LHCN-M2 (cell line): ENCODE measurements at places on chromosomes 2 and 18. TPM values are rescaled to one million over a fixed set of nuclear protein-coding genes. Genes with fewer than 3 reads are reported as not detected.

DNA sequence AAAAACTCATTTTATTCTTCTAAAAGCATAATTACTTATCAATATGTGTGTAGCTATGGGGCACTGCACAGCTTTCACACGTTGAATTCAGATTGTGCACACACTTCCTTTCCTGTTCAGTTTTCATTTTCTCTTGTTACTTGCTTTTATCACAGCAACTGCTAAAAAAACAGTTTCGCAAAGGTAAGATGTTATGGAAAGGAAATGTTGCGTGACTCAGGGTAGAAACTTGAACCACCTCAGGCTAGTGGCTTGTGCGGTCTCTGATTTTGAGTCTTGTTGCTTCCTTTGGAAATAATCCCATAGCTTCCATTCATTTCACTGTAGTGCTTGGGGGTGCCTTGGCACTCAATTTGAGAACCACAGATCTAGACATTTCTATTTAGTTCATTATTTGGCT lies 171.9 kb downstream of the FMNL2 start:
- DNase-seq = peak; percentile 59

CHPF gene
- 246 and 264 TPM in 2 replicates for total RNA-seq

GRCh38 chr2:3491716-3492474 lies 27.4 kb downstream of the ADI1 start:
- no peak for DNase-seq

DNA sequence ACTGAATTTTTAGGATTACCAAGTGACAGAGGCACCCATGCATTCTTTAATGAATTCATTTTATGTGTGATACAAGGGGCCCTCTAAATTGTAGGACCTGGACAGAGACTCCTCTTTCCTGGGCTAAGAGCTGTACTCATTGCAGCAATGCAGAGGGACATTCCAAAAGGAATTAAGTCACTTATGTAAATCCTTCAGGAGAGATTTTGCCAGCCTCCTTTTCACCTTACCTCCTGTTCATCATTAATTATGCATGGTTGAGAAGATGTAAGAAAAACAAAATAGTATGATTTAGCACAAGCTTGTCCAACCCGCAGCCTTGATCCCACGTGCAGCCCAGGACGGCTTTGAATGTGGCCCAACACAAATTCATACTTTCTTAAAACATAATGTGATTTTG lies 84.5 kb upstream of the TANK start:
- no peak for DNase-seq

UGT1A8 gene
- total RNA-seq = not detected in 2 replicates

GRCh38 chr2:84716564-84716963 lies 164.3 kb downstream of the TRABD2A start:
- no peak for DNase-seq

GRCh38 chr2:85886590-85886989 lies 2.2 kb downstream of the ST3GAL5 start:
- DNase-seq = peak; percentile 94

DNA sequence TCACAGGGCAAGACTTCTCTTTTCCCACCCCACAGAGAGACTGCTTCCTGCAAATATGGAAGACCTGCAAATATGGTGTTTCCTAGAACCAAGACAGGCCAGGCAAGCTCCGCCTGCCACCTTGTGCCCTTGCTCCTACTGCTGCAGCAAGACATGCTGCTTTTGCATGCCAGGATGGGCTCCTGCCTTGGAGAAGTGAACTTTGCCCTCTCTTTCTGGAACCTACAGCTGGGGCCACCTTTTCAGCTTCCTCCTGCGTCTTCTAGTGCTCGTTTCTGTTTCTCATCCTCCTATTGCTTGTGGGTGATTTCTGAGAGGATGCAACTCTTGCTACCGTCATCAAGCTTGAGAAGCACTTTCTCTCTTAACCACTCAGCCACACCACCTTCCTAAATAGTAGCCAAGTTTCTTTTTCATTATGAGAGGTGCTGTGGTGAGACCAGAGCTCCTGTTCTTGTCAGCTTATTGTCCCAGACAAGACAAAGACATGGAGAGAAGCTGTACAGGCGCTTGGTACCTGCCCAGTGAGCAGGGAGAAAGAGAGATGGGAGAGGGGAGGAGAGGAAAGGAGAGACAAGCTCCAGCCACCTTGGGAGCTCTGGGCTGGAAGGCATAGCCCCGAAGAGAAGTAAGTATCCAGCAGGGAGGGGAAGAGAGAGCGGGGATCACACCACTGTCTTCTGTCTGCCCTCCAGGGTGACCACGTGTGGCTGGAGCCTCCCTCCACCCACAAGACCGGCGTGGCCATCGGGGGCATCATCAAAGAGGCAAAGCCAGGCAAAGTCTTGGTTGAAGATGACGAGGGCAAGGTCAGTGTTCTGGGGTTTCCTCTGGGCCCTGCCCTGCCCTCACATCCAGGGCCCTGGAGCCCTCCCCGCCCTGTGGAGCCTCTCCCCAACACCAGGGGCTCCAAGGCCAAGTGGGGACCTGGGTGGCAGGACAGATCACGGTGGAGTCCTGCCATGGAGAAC lies 28.3 kb downstream of the MYO7B start:
- no peak for DNase-seq

DNA sequence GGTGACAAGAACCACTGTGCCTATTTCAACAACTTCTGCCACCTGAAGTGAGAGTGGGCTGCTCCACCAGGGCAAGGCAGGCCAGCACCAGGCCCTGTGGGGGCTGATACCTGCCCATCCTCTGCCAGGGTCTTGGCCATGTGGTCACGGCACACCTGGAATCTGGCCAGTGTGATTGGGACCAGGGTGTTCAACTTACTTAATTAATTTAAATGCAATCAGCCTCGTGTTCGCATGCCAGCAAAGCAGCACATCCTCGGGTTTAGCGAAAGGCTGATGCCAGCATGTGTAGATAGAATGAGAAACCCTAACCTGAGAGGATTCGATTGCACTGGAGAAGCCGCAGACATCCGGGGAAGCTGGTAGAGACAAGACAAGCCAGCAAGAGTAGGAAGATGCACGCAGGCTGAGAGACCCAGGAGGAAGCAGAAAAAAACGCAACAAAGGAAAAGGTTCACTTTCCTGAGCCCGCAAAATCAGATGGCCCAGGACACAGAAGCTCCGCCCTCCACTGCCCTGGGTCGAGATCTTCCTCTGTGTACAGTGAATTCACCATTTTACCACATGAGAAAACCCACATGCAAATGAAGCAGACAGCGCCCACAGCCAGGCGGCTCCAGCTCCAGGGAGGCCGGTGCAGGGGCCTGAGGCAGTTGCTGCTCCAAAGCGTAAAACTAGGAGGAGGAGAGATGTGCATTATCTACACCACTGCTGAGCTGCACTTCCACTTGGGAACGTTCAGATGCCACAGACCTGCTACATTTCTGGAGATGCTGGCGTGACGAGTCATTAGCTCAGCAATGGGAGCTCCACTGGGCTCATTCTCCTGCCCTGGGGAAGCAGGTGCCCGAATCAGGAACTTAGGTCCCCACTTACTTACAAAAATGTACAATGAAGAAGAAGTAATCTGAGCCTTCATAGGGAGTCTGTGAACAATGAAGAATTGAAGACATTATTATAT lies 92.1 kb downstream of the TMEM18 start:
- no peak for DNase-seq

DNA sequence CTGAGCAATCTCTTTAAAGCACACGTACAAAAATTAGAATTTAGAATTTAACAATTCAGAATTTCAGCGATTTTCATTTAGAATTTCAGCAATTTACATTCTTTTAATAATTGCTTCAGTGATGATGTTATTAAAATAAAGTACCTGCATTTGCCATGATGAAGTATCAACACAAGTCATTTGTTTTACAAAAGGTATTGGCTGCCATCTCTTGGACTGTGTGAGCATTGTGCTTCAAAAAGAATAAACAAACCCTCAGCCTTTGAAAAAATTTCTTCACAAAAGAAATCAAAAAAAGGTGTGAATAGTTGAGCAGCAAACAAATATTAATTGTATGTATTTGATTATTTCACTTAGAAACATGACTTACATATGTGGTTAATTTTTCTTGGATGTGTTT lies 27.1 kb upstream of the ZC3H15 start:
- DNase-seq = peak; percentile 49

C1GALT1C1L gene
- 0.29 TPM in 1 of 2 replicates, not detected in the other for total RNA-seq

- no peak for DNase-seq
Measured at GRCh38 chr2:105582952-105583660, 161.6 kb upstream of the NCK2 start.

DNA sequence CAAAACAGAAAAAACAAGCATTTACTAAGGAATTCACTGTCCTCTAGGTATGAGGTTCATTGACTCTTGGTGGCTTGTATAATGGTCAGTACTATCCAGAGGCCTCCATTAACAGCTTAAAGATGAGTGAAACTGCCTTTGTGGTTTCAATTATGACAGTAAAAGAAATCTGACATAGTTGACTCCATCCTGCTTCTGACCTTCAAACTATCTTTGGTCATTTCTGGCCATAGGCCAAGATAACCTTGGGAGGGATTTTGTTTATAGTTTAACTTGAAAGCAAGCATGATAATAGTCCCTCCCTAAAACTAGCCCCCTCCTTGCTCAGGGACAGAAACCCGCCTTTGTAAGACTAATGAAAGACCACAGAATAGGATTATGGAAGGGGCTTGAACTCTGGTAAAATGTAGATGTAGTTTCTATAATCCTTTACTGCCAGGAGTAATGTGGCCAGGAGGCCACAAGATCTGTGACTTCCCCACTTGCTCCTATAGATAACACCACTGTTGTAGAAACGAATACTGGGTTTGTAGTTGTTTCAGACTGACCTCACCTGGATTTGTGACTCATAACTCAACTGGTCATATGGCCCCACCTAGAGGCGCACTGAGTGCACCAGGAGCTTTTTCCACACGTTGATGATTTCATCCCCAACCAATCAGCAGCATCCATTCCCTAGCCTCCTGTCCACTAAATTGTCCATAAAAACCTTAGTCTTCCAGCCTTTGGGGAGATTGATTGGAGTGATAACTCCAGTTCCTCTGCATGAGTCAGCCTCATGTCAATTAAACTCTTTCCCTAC lies 8.6 kb upstream of the PLEKHM3 start:
- no peak for DNase-seq

DNA sequence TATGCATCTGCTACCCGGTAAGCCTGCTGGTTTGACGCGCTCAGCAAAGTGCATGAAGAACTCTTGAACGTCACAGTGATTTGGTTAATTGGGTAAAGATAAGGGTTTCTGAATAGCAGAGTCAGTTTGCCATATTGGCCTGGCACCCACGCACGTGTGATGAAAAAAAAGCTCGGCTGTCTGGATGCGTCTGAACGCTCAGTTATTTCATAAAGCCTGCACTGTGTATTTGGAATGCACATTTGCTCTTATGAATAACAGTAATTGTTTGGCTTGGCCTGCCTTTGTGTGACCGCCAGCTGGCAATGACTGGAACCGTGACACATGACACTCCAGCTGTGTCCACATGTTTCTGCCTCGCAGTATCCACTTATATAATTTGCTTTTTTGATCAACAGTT lies 129.2 kb upstream of the MEIS1 start:
- DNase-seq = no peak

GRCh38 chr18:33670029-33670428 lies 92.0 kb downstream of the ASXL3 start:
- no peak for DNase-seq

DNA sequence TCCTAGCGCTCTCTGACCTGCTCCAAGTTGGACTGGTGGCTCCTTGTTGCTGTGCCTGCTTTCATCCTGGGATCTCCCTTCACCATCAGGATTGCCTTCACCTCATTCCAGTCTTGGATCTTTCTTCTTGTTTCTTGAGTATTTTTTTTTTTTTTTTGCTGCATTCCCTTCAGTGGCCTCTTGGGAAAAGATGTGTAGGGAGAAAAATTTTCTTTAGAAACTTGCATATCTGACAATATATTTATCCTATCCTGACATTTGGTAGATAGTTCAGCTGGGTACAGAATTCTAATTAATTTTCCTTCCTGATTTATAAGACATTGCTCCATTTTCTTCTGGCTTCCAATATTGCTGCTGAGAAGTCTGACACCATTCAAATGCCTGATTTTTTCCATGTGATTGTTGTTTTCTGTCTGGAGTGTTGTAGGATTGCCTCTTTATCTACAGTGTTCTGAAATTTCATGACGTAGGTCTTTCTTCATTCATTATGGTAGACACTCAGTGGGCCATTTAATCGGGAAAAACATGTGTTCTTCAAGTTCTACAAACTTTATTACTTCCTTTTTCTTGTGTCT lies 23.0 kb upstream of the IL1A start:
- no peak for DNase-seq

- peak; percentile 34 for DNase-seq
Measured at GRCh38 chr2:119367472-119368099, 809 bp downstream of the DBI start.

CFAP221 gene
- not detected in 2 replicates for total RNA-seq

DSC1 gene
- not detected in 2 replicates for total RNA-seq

ACVR2A gene
- total RNA-seq = 4.9 and 6.2 TPM in 2 replicates

DNA sequence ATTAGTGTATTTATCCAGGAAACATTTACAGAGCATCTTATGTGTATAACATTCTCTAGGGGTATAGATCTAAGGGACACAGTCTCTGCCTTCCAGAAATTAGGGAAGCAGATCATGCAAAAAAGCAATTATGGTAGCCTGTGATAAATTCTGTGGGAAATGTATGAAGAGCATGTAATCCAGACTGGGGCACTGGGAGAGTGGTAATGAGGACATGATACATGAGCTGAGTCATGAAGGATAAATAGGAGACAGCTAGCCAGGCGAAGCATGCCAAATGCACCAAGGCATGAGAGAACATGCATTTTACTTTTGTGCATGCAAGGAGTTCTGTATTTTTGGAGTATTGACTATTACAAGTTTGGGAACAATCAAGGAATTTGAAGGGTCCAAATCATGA lies 8.9 kb upstream of the RPRM start:
- no peak for DNase-seq

DLGAP1 gene
- total RNA-seq = 0.06 and 0.46 TPM in 2 replicates

- DNase-seq = no peak
Measured at GRCh38 chr2:151200844-151201243, 60.8 kb downstream of the RBM43 start.

GRCh38 chr2:12619975-12620374 lies 96.8 kb upstream of the TRIB2 start:
- peak; percentile 98 for DNase-seq

- DNase-seq = peak; percentile 68
Measured at GRCh38 chr2:159140070-159140769, 146.3 kb downstream of the WDSUB1 start.

DNA sequence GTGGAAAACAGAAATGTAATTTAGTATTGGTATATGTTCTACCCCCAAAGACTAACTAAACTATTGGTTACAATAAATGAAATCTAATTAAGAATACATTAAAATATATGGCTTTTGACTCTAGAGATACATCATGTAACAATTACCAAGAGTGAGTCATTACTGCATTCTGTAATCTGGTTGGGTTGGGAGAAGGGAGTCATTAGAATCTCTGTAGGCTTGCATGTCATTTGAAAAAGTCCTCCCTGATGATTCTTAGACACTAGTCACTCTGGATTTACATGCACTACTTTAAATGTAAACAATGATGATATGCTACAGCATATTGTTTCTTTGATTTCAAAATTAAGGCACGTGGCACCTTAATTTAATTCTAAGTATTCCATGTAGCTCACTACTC lies 293.4 kb upstream of the CHST9 start:
- DNase-seq = no peak

PSMA8 gene
- total RNA-seq = not detected in 2 replicates

DNA sequence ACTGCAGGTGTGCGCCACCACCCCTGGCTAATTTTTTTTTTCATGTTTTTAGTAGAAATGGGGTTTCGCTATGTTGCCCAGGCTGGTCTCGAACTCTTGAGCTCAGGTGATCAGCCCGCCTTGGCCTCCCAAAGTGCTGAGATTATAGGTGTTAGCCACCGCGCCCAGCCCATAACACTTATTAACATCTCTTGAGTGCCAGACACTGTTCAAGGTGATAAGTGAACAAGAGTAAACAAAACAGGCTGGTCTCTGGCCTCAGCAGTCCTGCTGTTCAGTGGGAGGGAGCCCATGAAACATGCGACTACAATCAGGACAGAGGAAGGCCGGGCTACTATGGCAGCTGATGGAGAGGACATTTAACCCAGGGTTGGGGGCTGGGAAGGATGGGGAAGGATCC lies 42.3 kb downstream of the KCTD1 start:
- DNase-seq = no peak
